ENCODE measurements at places on chromosomes 11 and 22.

GRCh38 chr11:20250644-20251247 lies 90.5 kb upstream of the DBX1 start:
- no peak for DNase-seq

DNA sequence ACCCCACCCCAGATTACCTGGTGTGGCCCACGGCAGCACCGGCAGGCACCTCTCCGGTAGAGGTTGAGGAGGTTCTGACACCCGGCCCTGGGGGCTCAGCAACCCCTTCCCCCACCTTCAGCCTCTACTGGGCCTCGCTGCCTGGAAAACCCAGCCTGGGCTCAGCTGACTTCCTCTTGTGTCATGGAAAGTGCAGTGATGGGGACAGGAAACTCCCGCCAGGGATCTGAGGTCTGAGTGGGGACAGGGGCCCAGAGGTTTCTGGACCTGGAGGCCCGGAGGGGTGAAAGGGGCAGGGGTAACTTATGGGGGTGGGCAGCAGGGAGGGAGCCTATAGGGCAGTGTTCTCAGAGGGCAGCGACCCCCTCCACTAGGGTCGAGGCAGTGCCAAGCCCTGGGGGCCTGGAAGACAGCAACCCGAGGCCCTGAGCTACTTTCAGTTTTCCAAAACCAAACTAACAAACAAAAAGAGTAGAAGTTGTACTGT lies 10.0 kb upstream of the CD5 start:
- no peak for DNase-seq

- DNase-seq: no peak
Observed at GRCh38 chr11:25449091-25449490, 882.8 kb upstream of the ANO3 start.

GRCh38 chr11:36074941-36075431 lies 131.1 kb downstream of the LDLRAD3 start:
- DNase-seq: no peak

DNA sequence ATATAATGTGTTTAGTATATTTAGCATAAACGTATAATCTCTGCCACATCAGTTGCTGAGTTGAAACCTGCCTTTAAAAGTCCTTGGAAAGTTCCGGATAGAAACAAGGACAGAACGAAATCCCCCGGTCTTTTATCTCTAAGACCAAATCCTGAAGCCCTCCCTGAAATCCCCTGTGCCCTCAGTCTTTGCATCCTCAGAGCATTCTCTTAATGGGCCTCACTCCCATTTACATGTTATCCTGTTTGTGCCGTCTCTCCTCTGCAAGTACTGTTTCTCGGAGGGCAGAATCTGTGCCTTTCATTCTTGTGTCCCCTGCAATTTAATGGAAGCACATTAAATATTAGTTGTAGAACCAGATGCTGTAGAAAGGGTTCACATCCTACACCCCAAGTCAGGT lies 56.0 kb downstream of the ZNRF3 start:
- DNase-seq: no peak

DNA sequence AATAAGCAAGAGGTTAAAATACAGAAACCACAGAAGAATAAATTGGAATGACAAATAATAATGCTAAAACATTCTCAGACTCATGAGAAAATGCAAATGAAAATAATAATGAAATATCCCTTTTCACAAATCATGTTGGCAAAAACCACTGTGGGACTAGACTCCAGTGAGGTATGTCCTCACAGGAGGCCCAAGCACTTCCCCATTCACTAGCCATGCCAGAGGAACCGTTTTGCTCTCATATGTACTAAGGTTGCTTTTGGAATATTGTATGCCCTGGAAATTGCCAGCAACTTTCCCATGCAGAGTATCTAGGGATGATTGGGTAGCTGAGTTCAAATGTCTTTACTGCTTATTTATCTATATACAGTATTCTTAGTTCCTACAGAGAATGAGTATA lies 106.2 kb upstream of the CHORDC1 start:
- no peak for DNase-seq

GRCh38 chr11:85822814-85823213 lies 11.9 kb upstream of the SYTL2 start:
- DNase-seq: no peak

DNA sequence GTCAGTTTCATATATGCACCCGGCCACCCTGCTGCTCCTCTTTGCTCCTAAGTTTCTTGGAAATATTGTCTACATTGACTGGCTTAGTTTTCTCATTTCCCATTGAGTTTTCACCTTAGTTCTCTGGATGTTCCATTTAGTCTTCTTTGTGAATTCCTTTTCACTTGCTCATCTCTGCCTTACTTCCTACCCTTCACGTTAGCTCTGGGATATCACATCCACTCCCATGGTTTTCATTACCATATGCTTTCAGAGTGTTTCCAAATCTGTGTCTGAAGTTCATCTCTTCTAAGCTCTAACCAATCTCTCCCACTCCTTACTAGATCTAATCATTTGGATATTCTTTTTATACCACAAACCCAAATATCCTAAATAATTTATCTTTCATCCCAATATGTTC lies 226.4 kb downstream of the FAM76B start:
- no peak for DNase-seq

GRCh38 chr11:117945047-117945810 lies 16.0 kb upstream of the TMPRSS13 start:
- no peak for DNase-seq

GRCh38 chr11:95562196-95562921 lies 227.2 kb downstream of the FAM76B start:
- DNase-seq: no peak

DNA sequence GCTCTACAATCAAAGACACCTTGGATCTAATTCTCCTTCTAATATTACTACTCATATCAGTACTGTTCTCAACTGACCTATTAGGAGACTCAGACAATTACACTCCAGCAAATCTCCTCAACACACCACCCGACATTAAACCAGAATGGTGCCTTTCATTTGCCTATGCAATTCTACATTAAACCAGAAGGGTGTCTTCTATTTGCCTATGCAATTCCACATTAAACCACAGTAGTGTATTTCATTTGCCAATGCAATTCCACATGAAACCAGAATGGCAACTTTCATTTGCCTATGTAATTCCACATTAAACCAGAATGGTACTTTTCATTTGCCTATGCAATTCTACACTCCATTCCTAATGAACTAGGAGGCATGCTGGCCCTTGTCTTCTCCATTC lies 15.3 kb upstream of the APOL3 start:
- DNase-seq: no peak

DNA sequence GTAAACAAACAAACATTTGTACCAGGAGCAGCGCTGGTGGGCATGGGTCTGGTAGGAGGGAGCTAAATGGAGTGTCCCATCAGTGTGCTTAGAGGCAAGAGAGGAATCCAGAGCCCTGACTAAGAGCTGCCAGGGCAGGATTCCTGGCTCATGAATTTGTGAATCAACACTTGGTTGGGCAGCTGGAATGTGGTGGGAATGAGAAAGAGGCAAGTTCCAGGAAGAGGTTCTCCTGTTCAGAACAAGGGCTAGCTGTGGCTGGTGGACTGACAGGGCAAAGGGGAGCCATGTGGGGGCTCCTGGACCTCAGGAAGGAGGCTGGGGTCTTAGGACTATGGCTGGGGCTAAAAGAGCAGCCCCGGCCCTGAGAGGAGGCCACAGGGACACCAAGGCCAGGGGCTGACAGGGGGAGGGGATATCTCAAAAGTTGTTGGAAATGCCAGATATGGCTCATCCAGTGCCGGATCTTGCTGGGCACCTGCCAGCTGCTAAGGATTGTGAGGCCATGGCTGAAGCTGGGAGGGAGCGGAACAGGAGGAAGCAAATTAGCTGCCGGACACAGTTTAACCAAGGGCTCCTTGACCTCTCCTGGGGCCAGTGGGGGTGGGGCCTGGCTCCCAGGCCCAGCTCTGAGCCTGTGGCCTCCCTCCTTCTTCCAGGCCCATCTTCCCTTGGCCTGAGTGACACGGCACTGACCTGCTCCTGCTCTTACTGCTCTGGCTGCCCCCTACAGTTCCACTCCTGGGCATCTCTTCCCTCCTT lies 14.6 kb upstream of the P2RY6 start:
- no peak for DNase-seq

DNA sequence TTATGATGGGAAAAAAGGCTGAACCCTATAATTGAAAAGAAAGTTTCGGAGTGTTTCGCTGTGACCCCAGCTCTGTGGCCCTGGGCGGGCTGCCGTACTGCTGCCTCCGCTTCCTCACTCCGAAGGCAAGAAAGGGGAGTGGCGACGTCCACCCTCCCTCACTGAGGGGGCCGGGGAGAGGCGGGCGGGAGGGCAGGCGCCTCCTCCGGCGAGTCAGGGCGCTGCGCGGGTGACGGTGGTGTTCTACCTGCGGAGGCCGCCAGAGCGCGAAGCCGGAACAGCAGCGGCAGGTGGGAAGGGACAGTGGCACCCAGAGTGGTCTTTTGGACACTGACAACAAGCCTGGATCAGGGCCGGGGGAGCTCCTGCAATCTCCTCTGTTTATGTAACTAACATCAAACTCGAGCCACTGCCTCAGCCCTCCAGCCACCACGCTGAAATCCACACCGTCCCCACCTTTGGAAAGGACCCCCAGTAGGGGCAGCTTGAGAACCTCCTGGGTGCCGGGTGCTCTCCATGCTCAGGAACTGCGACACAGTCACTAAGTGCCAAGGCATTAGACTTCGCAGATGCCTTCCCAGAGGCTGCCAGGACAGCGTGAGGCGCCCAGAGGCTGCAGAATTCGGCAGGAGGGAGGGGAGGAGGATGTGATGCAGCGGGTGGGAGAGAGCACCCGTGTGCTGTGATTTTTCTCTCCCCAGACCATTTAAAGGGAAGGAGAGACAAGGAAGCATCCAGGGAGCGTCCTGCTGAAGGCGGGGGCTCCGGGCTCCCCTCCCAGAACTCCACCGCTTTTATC lies 25.5 kb downstream of the BID start:
- peak; percentile 59 for DNase-seq

DNA sequence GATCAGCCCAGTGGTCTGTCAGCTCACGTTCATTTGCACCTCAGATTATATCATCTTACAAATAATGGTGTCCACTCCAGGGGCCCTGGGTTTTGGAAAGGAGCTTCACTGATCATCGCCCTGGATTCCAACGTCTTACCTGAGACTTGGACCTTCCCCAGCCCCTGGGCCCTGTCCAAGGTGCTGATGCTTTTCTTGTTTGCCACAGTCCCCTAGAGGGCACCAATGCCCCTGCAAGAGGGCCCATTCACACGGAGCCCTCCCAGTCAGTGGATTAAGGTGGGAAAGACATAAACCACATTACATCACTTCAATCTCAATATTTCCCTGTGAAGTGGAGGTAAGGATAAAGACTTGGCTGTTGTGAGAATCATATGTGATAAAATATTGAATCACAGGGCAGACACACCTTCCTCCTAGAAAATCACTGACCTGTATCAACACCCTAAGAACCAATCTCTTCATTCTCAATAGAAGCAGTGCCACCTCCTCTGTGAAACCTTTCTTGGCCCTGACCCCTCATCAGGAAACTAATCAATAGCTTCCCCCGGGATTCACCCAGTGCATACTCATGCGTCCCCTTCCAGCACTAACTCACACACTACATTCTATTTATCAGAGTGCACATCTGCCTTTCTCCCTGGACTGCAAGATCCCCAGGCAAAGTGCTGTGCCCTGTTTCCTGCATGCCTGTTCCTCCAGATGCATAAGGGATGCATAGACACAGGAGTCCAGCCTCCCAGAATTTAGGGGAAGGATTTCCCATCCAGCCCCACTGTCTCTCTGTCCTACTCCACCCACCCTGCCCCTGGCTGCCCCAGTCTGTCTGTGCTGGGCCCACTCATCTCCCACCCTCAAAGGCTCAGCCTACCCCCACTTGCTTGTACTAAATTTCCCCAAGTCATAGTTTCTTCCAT lies 167.0 kb downstream of the BUD13 start:
- peak; percentile 49 for DNase-seq

DNA sequence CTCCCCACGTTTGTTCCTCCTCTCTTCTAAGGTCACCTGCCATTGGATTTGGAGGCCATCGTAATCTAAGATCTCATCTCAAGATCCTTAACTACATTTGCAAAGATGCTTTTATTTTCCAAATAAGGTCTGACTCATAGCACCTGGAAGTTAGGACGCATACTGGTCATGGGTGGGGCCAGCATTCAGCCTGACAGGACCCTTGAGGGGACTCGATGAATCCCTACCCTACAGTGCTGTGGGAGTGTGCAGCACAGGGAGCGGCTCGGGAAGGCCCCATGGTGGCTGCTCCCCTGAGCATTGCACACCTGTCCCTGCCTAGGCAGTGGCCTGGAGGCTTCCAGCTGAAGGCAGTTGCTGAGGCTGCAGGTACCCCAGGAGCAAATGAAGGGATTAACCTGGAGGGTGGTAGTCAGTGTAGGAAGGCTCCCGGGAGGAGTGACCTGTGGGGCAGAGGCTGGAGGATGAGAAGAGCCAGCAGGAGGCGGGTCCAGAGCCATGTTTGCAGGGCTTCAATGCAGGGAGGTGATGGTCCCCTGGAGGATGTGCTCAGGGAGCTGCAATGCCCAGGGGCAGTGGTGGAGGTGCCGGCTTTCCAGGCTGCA lies 362.2 kb downstream of the CTTN start:
- DNase-seq: no peak

DNA sequence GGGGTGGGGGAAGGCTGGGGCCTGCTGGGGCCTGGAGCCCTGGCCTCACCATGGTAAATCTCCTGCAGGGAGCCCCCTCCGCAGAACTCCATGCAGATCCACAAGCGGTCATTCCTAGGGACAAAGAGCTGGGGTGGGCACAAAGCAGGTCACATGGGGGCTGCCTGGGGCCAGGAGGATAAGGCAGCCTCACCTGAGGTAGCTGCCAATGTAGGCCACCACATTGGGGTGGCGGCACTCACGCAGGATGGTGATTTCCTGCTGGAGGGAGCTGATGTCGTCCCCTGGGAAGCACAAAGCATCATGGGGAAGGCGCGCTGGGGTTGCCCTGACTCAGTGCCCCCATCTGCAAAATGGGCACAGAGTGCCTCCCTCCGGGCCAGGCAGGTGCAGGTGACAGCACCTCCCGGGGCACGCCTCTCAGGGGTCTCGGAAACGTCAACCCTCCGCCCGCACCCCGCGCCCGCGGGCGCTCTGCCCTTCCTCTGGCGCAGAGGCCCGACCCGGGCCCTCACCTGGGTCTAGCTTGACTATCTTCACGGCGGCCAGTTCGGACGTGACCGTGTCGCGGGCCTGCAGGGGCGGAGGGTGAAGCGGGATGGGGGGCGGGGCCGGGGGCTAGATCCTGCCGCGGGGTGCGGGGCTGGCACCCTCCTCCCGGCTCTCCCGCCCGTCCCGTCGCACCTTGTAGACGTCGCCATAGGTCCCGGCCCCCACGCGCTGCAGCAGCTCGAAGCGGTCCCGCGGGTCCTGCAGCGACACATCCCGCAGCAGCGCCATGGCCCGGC lies 450 bp downstream of the MAP4K2 start:
- no peak for DNase-seq

DNA sequence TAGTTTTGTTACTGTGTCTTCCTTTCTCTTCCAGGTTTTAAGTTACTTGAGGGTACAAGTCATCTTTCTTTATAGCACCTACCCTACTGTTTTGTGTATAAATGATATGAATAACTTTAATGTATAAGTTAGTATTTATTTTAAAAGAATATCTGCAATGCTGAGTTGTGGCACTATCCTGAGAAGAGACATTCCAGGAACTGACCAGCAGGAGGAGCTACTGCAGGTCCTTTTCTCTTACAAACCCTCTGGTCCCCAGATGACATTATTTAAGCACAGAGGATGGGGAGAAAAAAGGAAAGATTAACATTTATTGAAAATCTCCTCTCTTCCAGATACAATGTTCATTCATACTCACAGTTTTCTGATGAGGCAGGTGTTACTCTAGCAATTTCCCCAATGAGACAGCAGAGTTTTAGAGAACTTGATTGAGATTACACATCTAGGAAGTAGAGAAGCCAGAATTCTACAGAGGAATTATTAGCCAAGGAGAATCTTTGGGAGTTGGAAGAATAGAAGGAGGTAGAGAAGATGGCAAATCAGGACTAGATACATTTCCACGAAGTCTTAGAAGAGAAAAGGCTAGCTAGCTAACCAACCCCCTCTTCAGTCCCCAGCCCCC lies 541.2 kb upstream of the API5 start:
- no peak for DNase-seq
